Caco-2 (cell line): ENCODE measurements at places on chromosomes 16 and 17. TPM values are rescaled to one million over a fixed set of nuclear protein-coding genes. Genes with fewer than 3 reads are reported as not detected.

The TM4SF5 gene
- 9.9 and 12.1 TPM in 2 replicates for total RNA-seq

The IRX3 gene
- 63.2 and 73.3 TPM in 2 replicates for total RNA-seq

The DYNLL2 gene
- 67.8 and 80.6 TPM in 2 replicates for total RNA-seq

DNA sequence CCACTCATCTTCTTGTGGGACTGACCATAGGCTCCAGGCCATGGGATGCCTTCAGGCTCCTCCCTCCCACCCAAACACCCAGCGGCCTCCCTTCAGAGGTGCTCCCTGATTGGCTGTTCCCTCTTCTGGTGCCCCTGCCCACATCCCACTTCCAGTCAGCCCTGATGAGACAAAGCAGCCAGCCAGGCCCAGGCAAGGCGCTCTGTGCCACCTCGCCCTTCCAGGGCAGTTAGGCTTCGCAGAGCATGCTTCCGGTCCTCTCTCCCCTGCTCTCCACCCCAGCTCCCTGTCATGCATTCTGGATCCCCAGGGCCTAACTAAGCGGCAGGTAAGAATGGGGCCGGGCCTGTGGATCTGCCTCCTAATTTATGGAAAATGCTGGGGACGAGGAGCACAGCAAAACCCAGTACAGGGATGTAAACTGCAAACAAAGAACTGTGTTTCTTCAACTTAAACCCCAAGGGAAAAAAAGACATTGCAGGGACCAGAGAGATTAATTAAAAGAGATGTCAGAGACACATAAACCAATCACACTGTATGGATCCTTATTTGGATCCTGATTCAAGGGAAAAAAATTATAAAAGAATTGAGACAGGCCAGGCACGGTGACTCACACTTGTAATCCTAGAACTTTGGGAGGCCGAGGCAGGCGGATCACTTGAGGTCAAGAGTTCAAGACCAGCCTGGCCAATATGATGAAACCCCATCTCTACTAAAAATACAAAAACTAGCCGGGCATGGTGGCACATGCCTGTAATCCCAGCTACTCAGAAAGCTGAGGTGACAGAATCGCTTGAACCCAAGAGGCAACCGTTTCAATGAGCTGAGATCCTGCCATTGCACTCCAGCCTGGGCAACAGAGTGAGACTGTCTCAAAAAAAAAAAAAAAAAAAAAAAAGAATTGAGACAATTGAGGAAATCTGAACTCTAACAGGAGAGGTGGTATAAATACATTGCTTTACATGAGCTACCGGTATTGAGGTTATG lies 26.0 kb downstream of the ZDHHC7 start:
- H3K4me1 ChIP-seq, result no peaks in the 10 kb centered on the region
- peak overlapping the region; percentile 15 for H3K27ac ChIP-seq
- no peak for DNase-seq

GRCh38 chr17:32159586-32160438 lies 17.5 kb downstream of the RHOT1 start:
- H3K36me3 ChIP-seq, result no peaks in the 10 kb centered on the region
- H3K27me3 ChIP-seq, result no peaks in the 10 kb centered on the region
- no peaks in the 10 kb centered on the region for H3K4me1 ChIP-seq
- H3K4me3 ChIP-seq, result no peak overlapping the region
- DNase-seq, result no peak

DNA sequence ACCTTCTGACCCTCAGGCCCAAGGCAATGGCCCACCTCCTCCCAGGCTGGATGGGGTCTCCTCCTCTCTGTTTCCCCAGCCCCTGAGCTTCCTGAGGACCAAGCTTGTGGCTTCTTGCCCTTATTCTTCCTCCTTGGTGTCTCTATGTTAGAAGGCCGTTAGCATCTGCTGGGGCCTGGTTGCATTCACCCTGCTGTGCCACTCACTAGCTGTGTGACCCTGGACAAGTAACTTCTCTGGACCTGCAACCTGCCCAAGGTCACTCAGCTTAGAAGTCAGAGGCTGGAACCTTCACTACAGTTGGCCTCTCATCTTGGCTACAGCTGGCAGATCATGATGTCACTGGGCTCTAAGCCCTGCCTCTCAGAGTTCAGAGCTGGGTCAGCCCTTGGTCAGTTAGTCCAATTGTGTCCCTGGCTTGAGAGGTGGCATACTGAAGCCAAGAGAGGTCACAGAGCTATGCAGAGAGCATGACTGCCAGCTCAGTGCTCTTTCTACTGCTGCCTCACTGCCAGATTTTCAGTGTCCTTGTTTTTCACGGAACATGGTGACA lies 3.0 kb downstream of the MT2A start:
- no peak overlapping the region for H3K4me3 ChIP-seq
- no peak overlapping the region for H3K27ac ChIP-seq
- H3K4me1 ChIP-seq, result peaks cover 11% of the 10 kb centered on the region; the same call in 1 of the 2 replicates
- H3K27me3 ChIP-seq, result no peaks in the 10 kb centered on the region; the same call in 1 of the 2 replicates

GRCh38 chr17:34378664-34379101 lies 15.7 kb upstream of the CCL1 start:
- H3K27me3 ChIP-seq, result no peaks in the 10 kb centered on the region
- H3K27ac ChIP-seq, result no peak overlapping the region
- no peak for DNase-seq
- H3K36me3 ChIP-seq, result no peaks in the 10 kb centered on the region
- no peaks in the 10 kb centered on the region for H3K4me1 ChIP-seq

DNA sequence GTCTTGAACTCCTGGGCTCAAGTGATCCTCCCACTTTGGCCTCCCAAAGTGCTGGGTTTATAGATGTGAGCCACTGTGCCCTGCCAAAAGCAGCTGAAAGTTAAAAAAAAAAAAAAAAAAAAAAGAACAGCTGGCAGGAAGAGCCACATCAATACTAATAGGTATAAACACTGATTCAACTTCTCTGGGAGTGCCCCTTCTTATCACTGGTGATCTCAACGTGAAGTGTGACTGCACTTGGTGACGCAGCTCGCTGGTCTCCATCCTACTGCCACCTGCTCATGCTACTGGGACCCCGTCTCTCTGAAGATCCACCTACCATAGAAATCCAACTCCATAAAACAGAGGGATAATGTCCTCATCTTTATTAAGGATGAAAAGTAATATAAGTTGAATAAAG lies 40.8 kb downstream of the RNF157 start:
- H3K36me3 ChIP-seq, result no peaks in the 10 kb centered on the region
- H3K4me3 ChIP-seq, result no peak overlapping the region
- H3K4me1 ChIP-seq, result peaks cover 7% of the 10 kb centered on the region; the same call in 1 of the 2 replicates
- no peak overlapping the region for H3K27ac ChIP-seq
- no peak for DNase-seq

- peaks cover 1% of the 10 kb centered on the region for H3K36me3 ChIP-seq
- H3K4me1 ChIP-seq, result peaks cover 21% of the 10 kb centered on the region; the same call in 1 of the 2 replicates
- H3K27me3 ChIP-seq, result no peaks in the 10 kb centered on the region
- DNase-seq, result no peak
These were observed 929 bp downstream of the TMEM11 start for GRCh38 chr17:21212826-21213637.

GRCh38 chr17:57356153-57356718 lies 99.9 kb downstream of the MSI2 start:
- peak overlapping the region; percentile 77 for H3K27ac ChIP-seq
- H3K36me3 ChIP-seq, result peaks cover 3% of the 10 kb centered on the region; the same call in 1 of the 2 replicates
- H3K27me3 ChIP-seq, result no peaks in the 10 kb centered on the region
- H3K4me1 ChIP-seq, result peaks cover 31% of the 10 kb centered on the region

- DNase-seq, result no peak
- no peaks in the 10 kb centered on the region for H3K36me3 ChIP-seq
- peaks cover 13% of the 10 kb centered on the region for H3K4me1 ChIP-seq
- H3K4me3 ChIP-seq, result no peak overlapping the region
- H3K27ac ChIP-seq, result no peak overlapping the region
- H3K27me3 ChIP-seq, result no peaks in the 10 kb centered on the region
These were observed 12.9 kb downstream of the VASN start for GRCh38 chr16:4384509-4384942.

DNA sequence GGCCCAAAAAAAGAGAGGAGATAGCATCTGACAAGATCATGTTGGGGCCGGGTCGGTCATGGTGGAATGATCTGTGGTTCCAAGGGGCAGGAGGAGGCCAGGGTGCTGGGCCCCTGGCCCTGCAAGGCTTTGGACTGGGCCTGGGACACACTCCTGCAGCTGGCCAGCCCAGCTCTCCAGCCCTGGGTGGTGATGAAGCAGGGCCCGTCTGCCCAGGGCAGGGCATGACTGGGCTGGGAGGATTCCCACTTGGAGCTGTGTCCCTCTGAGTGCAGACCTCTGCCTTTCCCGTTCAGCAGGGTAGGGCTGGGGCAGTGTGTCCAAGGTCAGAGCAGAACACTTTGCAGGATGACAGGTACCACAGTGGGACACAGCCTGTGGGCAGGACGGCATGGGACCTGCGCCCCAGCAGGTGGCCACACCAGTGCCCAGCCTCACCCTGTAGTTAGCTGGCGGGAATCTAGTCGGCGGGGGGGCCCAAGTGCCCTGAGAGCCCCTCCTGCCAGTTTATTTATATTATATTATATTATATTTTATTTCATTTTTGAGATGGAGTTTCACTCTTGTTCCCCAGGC lies 27.6 kb upstream of the MYO15B start:
- H3K27me3 ChIP-seq, result no peaks in the 10 kb centered on the region
- peaks cover 3% of the 10 kb centered on the region; the same call in 1 of the 2 replicates for H3K36me3 ChIP-seq
- H3K27ac ChIP-seq, result no peak overlapping the region
- DNase-seq, result no peak
- H3K4me3 ChIP-seq, result no peak overlapping the region

- H3K4me1 ChIP-seq, result peaks cover 54% of the 10 kb centered on the region
- no peaks in the 10 kb centered on the region for H3K36me3 ChIP-seq
- peak overlapping the region; percentile 70 for H3K27ac ChIP-seq
- H3K4me3 ChIP-seq, result no peak overlapping the region
- no peak for DNase-seq
These were observed 7.0 kb upstream of the ZFHX3 start for GRCh38 chr16:73054813-73055482.

GRCh38 chr16:53766304-53767016 lies 62.5 kb downstream of the FTO start:
- peak; percentile 45 for DNase-seq
- H3K4me3 ChIP-seq, result no peak overlapping the region
- H3K27ac ChIP-seq, result no peak overlapping the region
- peaks cover 54% of the 10 kb centered on the region for H3K4me1 ChIP-seq
- H3K27me3 ChIP-seq, result no peaks in the 10 kb centered on the region

GRCh38 chr17:7767405-7768021 lies 50.0 kb downstream of the DNAH2 start:
- no peaks in the 10 kb centered on the region for H3K4me1 ChIP-seq
- H3K4me3 ChIP-seq, result no peak overlapping the region
- DNase-seq, result no peak
- no peaks in the 10 kb centered on the region for H3K36me3 ChIP-seq

DNA sequence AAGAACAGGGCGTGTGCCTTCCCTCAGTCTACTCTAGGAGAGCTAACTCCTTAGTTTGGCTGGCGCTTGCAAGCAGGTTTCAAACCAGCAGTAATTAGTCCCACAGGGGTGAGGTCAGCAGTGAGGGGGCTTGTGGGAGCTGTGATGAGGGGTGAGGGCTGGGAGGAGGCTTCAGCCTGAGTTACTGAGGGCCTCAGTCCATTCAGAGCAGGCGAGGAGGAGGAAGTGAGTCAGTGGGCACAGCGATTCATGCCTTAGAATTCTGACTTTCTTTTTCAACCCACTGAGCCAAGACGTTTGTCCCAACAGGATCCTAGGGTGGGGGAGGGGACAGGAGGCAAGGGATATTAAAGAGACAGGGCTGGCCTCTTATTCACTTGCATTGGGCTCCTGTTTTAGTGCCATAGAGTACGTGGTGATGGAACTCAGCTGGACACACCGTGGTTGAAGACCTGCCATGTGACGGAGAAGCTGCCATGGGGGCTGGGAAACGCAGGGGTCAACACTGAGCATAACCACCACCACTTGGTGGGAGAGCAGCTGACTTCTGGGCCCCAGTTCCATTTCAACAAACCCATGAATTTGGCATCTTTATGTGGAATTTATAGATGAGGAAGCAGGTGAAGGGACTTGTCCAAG lies 8.3 kb upstream of the ITGA3 start:
- H3K4me3 ChIP-seq, result no peak overlapping the region
- H3K4me1 ChIP-seq, result peaks cover 14% of the 10 kb centered on the region
- no peaks in the 10 kb centered on the region for H3K27me3 ChIP-seq
- H3K36me3 ChIP-seq, result no peaks in the 10 kb centered on the region
